LNCaP clone FGC (cell line): ENCODE measurements at places on chromosomes 2 and 18.

DNA sequence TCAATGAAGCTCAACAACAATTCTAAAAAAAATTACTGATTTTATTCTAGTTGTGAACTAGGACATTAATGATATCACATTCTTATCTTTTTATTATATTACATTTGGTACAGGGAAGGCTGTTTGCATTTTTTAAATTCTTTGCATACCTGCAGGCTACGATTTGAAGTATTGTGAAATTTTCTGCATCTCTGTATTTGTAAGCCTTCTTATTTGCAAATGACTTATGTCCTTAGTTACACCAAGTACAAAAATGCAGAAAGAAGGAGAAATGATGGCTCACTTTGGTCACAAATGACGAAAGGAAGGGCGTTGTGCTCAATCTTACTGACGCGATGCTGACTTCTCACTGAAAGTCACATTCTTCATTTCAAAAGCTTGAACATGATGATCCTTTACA is 227.5 kb upstream of the SOX11 start:
- no peak for DNase-seq

- no peak for DNase-seq
Observed at GRCh38 chr2:198880986-198881385, 576.8 kb downstream of the SATB2 start.

- DNase-seq, result no peak
Observed at GRCh38 chr2:61582165-61582564, 44.0 kb upstream of the XPO1 start.

GRCh38 chr2:71720283-71720560 is 266.9 kb downstream of the DYSF start:
- DNase-seq, result no peak

DNA sequence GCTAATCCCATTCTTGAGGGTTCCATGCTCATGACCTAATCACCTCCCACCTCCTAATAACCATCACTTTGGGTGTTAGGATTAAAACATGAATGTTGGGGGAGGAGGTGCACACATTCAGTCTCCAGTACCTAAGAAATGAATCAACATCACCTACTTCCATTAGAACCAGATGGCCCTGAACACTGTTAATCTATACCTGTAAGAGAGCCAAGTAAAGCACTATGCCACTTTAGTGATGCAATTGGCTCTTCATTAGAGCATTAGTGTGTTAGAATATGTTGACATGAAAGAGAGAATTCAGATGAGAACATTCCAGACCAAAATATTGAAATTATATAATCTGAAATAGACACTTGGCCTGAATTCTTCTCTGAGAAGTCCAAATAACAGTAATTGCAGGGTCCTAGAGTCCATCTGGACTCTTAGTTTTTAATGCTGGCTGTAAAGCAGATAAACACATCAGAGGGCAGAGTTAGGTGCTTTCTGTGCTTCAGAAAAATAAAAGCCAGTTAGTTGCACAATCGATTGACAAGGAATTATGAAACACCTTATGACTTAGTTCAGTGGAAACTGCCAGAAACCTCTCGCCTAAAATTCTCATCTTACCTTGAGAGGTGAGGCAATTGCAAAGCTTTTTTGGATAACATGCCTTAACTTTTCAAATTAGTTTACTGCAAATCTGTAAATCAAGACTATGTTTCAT is 923.7 kb downstream of the SLC4A3 start:
- DNase-seq, result no peak

DNA sequence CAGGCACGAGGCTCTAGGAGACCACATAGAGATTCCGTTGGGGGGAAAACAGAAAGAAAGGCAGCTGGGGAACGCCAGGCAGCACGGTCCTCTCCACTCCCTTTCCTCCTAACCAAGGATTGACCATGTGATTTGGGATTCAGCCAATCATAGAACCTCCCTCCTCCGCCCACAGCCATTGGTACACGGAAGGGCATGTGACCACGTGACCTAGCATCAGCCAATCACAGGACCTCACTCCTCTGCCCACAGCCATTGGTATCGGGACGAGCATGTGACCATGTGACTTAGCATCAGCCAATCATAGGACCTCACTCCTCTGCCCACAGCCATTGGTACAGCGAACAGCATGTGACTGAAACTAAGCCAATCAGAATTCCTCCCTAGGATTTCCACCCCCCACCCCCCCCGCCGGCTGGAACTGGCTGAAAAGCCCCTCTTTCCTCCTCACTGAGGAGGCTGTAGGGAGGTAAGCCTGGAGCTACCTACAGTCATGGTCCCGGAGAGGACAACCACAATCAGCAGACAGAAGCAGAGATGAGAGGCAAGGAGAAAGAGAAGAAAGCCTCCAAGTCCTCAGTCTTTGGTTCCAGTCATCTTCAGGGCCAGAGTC is 7.6 kb downstream of the SERPINE2 start:
- DNase-seq, result no peak
